ENCODE measurements at places on chromosomes 16 and 17.

GRCh38 chr16:60739737-60740683 lies 1296.2 kb downstream of the CDH8 start:
- no peak for DNase-seq

DNA sequence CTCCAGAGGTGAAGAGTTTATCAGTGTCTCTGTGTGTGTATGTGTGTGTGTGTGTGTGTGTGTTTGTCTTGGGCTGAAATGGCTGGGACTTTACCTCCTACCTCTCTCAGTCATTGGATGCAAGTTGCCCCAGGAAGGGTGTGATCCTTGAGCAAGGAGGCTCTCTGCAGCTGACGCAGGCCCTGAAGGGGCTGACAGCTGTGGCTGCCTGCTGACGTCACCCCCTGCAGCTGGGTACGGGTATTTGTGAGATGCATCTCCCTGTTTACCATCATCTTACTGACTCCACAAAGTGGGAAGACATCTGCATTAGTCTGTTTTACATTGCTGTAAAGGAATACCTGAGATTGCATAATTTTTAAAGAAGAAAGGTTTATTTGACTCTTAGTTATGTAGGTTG lies 631.5 kb upstream of the RBFOX1 start:
- no peak for DNase-seq

- no peak for DNase-seq
Measured at GRCh38 chr16:11291091-11291703, 10.1 kb upstream of the PRM1 start.

DNA sequence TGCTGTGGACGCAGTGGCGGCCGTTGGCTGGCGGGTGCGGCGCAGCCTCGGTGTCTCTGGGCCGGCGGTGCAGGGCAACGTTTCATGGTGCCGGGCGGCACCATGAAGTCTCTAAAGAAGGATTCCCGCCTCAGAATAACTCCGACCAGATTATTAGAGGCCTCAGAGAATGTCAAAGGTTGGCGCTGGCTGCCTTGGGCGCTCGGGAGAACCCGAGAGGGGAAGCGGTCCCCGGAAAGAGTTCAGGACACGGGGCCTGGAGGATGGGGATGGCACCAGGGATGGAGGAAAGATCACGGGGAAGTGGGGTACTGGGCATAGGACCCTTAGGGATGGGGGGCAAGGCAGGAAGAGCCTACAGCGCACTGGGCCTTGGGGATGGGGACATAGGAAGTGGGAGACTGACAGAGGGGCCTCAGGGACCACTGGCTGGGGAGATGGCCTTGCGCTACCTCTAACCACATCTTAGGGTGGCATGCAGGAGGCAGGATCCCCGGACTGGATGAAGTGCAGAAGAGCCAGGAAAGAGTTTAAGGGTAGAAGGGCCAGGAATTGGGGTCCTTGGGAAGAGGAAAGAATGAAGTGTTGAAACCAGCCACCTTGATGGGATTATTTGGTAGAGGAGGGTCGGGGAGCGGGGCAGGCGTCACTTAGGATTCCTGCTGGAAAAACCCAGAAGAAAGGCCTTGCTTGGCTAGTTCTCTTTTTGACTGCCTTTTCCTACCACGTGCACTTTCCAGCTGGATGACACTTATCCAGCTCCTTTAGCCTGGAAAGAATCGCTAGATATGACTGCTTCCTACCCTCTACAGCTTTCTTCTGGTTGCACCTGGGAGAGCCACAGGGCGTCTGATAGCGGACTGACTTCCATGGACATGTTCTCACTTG lies 578 bp downstream of the MYCBPAP start:
- DNase-seq = no peak

Data from stimulated activated CD4-positive, alpha-beta T cell treated with anti-CD3 and anti-CD28 coated beads, Interleukin-12 subunit alpha, Interleukin-12 subunit beta, amount 100 ng/mL, for 48 hours (primary cell).